ENCODE measurements at places on chromosomes 3 and 15.

- no peak for DNase-seq
These were observed 119.5 kb upstream of the PRICKLE2 start for GRCh38 chr3:64344721-64345207.

DNA sequence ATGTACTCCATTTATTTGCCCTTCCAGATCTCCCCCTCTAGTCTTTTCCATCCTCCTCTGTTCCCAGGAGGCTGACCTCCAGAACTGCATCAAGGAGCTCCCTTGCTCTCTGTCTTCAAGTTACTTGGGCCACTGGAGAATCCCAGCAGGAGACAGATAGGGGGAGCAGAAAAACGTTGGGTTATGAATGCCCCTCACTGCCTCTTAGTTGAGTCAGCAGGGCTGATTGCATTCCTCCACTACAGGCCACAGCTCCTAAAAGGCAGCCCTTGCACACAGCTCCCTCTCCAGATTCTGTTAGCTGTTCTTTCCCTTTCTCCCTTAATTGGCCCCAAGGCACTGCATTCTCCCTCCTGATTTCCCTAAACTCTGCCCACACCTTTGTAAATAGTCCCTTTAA, 12.4 kb upstream of the CEP152 start:
- DNase-seq: no peak

- DNase-seq: no peak
These were observed 60.0 kb upstream of the TRIM71 start for GRCh38 chr3:32757618-32758374.

DNA sequence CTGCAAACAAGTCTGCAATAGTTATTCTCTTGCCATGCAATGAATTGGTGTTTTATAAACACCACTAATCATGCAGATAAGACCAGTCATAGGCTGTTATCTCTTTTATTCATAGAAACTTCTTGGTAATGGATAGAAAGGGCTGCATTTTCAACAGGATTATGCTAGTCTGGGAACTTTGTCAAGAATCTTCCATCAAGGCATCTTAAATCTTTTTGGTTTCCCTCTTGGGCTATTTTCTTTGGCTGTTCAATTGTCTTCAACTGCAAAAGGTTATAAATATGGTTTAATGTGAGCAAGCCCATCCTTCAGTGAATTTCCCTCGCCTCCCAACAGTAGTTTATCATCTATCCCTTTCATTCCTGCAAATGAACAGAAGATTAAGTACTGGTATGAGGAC, 59.0 kb upstream of the MINAR1 start:
- no peak for DNase-seq

DNA sequence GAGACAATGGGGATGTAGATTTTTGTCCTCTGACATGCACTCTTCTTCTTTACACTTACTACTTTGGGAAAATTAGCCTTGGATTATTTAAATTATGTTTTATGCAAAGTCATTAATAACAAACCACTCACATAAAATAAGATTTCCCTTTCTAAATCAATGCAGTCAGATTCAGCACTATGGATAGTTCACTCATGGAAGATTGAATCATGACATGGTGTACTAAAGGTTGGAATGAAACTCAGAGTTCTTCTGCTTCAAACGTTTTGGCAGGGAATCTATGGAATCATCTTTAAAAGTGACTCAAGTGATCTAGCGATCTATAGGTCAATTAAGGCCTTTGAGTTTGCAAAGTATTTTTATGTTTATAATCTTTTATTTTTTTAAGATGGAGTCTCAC, 154.3 kb downstream of the KCNMB2 start:
- DNase-seq: no peak
